ENCODE measurements at places on chromosomes 5 and 9.

DNA sequence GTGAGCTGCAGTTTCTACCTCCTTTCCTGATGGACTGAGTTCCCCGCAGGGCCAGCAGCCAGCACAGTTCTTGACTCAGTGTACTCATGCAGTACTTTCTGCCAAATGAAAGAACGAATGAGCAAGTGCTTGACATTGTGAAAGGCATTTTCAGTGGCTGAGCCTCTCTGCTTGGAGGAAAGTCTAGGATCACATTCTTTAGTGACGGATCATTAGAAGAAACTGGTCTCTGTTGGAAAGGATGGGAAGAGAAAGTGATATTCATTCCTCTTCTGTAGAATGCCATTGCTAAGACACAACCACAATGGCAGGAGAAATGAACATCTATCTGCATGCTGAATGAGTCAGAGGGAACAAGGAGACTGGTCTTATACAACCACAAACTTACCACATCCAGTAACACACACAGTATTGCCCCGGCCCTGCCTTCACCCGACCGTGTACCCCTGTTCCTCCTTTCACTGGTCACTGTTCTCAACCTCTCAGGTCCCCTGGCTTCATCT lies 206.9 kb downstream of the CRB2 start:
- peak; percentile 40 for DNase-seq

- DNase-seq = no peak
Measured at GRCh38 chr9:111154081-111154562, 115.9 kb upstream of the LPAR1 start.

GRCh38 chr5:142925795-142926194 lies 155.6 kb downstream of the ARHGAP26 start:
- no peak for DNase-seq

- DNase-seq = no peak
Measured at GRCh38 chr5:50710838-50711237, 44.4 kb downstream of the PARP8 start.

GRCh38 chr5:143585970-143586369 lies 182.5 kb upstream of the NR3C1 start:
- DNase-seq = no peak

- DNase-seq = peak; percentile 17
Measured at GRCh38 chr9:115350548-115350947, 232.6 kb upstream of the TNC start.
